ENCODE measurements at places on chromosomes 3 and 15.

- DNase-seq = no peak
These were observed 15.8 kb downstream of the SOX2 start for GRCh38 chr3:181727341-181728032.

- no peak for DNase-seq
These were observed 44.0 kb downstream of the SMAD3 start for GRCh38 chr15:67109141-67110034.

DNA sequence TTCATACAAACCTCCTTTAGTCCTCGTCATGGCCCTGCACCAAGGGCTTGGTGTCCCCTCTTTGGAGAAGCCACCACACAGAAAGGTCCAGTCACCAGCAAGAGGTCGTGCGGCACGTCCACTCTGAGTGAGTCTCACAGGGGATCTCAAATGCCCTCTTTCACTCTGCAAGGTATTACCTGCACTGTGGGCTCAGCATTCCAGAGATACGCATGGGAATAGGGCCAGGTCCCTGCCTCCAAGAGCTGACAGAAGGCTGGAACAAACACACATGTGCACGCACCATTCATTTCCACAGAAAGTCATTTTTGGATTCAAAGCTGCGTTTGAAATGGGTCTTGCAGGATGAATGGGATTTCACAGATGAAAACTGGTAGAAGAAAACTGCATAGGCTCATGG is 50.4 kb upstream of the TJP1 start:
- no peak for DNase-seq

DNA sequence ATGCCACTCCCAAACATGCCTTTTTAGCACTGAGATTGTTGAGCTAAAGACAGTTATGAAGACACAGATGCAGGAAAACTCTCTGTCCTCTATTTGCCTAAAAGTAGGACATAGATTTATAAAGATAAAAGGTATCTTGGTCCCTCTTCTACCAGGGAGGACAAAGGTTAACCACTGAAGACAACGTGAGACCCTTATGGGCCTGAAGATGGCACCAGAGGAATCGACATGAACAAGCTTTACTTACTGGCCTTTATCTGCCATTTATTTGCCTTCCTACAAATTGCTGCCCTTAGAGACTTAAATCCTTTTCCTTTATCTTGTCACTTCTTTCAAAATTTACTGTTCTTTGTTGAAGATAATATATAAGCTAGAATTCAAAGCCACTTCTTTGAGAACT is 109.7 kb upstream of the FAM3D start:
- DNase-seq = no peak

DNA sequence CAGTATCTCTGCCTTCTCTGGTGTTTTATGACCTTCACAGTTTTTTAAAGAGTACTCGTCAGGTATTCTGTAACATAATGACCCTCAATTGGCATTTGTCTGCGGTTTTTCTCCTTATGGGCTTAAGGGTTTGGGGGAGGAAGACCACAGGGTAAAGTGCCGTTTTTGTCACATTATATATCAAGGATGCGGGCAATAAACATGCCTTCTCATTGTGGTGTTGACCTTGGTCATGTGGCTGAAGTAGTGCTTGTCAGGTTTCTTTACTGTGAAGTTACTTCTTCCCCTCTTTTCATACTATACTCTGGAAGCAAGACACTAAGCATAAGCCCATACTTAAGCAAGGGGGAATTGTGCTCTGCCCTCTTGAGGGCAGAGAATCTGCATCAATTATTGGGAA is 16.6 kb downstream of the CAPN3 start:
- DNase-seq = no peak

DNA sequence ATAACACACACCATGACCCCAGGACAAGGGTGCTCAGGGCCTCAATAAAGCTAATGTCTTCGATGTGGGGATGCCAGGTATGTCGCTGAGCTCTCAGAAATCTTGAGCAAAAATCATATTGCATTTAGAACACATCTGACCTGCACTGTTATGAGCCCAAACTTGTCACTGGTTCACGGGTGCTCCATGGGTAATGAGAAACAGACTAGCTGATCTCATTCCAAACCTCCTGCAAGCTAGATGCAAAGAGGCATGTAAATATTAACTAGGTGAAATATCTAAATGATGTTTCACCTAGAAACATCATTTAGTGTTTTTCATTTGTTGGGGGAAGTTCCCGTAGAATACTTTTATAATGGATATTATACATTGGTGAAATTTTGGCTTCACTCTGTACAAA is 549.4 kb downstream of the OCA2 start:
- DNase-seq = no peak

DNA sequence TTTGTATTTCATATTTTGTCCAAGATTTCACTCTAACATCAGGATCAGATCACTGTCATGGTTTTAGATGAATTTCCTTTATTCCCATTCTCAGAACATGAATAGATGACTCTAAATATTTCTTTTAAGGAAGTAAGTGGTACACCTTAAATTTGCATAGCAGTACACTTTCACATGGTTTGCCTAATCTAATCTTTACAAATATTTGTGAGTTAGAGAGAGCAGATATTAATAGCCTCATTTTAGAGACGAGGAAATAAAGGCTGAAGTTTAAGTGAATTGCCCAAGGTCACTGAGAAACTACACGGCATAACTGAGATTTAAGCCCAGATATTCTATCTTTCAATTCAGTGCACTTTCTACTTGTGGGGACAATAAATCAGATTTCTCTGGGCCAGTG is 14.2 kb downstream of the TERC start:
- DNase-seq = no peak

GRCh38 chr3:13301286-13301987 is 118.7 kb downstream of the NUP210 start:
- DNase-seq = no peak

DNA sequence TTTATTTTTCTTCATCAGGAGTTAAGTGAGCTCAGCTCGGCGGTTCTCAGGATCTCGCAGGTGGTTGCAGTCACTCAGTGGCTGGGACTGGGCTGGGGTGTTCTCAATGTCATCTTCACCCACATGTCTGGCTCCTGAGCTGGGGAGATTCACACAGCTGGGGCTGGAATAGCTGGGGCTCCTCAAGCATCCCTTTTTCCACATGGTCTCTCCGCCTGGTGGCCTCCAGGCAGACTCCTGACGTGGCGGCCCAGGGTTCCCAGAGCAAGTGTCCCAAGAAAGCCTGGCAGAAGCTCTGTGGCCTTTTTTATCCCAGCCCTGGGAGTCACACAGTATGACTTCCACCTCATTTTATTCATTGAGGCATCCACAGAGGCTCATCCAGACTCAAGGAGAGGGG is 84.1 kb upstream of the ANKRD34C start:
- no peak for DNase-seq

DNA sequence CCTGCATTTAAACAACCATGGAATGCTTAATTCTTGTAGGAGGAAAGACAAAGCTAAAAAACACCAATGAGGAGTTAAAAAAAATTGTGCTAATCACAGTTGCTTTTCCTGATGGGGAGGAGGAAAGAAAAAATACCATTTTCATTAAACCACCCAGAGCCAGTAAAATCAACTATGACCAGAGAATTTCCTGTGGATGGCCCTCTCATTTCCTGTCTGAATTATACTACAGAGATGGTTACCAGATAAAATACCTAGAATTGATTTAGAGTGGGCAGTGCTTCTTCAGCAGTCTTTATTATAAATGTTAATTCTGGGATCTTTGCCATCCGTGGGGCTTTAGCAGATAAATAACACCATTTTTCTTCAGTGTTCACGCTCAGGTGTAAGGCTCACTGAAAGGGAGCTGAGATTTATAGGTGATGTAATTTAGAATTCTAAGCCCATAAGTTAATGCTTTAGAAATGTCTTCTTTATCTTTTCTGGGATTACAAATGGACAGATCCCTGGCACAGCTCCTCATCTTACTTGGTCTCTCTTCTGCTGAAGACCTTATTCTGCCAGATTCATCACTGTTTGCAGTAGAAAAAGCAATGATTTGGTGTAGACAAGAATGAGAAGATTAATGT is 37.9 kb downstream of the RETNLB start:
- DNase-seq = no peak

DNA sequence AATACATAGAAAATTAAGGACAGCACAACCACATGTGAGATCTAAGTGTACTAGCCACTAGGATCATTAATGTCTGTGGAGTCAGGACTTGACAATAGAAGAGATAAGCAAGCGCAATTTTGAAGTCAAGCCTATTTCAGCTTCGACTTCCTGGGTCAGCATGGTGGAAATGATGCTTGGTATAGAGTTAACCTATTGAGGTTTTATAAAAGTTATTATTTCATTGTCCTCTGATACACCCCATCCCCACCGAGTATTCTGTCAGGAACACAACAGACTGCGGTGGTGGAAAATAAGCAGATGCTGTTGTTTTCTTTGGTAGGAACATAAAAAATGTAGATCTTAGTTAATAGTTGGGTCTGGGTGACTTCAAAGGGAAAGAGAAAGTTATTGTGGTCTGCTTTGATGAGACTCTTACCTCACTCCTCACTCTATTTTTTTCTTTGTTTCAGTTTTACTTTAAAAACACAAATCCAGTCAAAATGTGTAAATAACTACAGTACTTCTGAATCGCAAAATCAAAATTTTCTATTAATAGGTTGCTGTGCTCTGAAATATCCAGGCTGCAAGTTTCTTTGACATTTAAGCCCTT is 82.1 kb downstream of the IL5RA start:
- no peak for DNase-seq

DNA sequence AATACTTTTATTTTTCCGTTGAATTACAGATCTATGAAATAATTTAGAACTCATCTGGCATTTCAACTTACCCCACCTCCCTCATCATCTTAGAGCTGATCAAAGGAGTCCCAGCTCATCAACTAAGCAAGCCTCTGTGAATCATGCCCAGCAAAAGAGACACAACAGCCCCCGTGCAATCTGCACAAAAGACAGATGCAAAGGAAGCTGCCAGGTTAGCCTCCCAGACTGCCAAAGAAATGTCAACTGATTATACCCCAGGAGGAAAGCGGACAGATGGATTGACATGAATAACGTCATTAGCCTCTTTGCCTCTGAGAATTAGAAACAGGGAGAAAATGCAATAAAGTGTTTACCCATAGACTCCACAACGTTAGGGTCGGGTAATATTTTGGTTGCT is 75.0 kb downstream of the GABRB3 start:
- DNase-seq = no peak

GRCh38 chr3:11720917-11721411 is 77.2 kb upstream of the VGLL4 start:
- DNase-seq = no peak

DNA sequence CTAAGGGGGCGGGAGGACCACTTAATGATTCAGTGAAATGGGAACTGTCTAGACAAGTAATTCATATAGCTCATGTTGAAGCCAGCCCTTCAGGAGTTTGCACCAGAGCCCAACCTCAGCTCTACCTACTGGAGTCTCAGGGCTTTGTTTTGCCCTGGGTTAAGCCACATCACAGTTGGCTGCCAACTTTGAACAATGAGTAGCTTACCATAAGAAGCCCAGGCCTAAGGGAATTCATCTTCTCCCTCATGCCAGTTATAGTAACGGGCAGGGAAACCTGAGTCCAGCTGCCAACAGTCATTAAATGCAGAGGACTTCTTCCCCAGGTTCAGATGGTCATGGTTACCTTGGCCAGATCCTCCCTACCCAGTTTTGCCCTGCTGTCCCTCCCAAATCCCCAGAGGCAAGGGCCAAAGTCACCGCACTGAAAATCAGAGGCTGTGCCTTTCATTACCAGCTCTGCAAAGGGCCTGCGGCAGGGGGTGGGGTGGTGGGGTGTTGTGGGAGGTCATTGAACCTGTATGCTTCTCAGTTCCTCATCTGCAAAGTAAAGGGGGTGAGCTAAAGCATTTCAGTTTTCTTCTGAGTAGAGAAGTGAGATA is 302.2 kb upstream of the NR2E3 start:
- DNase-seq = no peak

- no peak for DNase-seq
These were observed 18.7 kb downstream of the ACVR2B start for GRCh38 chr3:38472342-38472741.

GRCh38 chr15:29820394-29821154 is 1.7 kb downstream of the TJP1 start:
- no peak for DNase-seq

DNA sequence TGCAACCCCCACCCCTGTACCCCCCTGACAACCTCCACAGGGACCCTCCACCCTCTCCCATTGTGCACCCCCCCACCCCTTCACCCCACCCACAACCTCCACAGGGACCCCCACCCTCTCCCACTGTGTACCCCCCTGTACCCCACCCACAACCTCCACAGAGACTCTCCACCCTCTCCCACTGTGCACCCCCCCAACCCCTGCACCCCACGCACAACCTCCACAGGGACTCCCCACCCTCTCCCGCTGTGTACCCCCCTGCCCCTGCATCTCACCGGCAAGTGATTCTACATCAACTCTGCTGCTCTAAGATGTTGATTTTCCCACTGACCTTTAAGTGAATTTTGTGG is 51.5 kb upstream of the RPL32 start:
- DNase-seq = no peak

GRCh38 chr3:161568671-161569070 is 72.1 kb downstream of the OTOL1 start:
- no peak for DNase-seq

GRCh38 chr15:88344786-88345185 is 88.2 kb upstream of the NTRK3 start:
- DNase-seq = no peak

DNA sequence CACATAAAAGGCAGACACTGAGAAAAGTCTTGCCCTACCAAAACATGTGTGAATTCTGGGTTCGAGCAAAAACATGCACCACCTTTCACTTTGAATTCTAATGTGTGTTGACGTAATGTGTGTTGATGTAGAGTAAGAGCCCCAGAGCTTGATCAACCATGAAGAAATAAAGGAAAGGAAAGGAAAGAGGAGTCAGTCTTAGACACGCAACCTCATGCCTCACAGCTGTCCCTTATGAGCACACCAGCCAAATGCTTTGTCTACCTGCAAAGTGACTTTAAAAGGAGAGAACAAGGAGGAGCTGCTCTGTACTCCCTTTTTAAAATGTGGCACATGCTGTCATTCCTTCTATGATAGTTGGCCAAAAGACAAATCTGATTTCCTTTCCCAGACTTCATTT is 80.8 kb downstream of the RFTN1 start:
- DNase-seq = no peak

- DNase-seq = no peak
These were observed 144.1 kb downstream of the ITPR1 start for GRCh38 chr3:4637265-4637664.

DNA sequence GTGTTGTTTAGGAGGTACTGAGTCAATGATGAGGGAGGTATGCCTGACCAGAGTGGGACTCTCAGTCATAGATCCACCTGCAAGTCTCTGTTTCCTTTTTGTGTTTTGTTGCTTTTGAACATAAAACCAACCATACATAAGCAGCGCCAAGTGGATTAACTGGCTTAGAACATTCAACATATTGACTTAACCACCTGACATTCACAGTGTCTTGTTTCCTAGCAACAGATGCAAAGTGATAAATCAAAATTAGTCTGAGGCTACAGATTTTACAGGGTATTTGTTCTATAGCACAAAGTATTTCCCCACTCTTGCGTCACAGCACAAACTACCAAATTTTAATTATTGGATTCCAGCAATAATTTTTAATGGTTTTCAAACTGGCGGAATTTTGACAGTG is 283.8 kb downstream of the BBX start:
- DNase-seq = no peak

Data from activated T-helper 9 cell treated with anti-CD3 and anti-CD28 coated beads, Interleukin-2, amount 50 U/mL, for 16 hours (primary cell).